ENCODE measurements at places on chromosomes 1 and 21.

DNA sequence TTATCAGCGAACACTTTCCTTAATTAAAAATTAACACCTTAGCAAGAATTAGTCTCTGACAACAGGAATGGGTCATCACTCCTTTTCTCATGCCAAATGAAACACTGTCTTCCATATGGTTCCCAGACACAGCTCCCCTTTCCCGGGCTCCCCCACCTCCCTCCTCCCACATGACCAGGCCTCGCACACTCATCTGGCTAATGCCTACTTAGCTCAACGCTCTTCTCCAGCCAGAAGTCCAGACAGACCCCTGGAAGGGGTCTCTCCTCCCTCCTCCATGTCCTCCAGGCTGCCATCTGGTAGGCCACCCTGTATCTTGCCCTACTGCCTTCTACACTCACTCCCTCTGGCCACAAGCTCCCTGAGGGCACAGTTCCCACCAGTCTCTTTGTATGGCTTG, 39.9 kb downstream of the KCNC4 start:
- no peak for DNase-seq

DNA sequence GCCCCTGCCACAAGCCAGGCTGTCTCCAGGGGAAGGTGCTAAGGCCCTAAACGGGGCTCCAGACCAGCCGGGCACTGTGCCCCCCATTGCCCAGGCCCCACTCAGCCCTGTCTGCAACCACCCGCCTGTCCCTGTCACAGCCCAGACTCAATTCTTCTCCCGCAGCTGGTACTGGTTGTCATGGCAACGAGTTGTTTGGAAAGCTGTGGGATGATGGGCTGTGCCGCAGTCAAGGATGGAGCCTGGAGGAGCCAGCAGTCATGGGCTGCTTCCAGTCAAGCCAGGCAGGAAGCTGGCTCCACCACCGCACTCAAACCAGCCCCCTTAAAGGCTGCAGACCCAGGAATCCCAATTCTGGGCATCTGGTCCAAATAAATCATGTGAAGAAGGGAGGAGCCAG, 4.2 kb downstream of the SPOCD1 start:
- no peak for DNase-seq

GRCh38 chr1:183051546-183051945, 28.3 kb downstream of the LAMC1 start:
- no peak for DNase-seq

GRCh38 chr1:153968000-153968363, 280 bp downstream of the CREB3L4 start:
- no peak for DNase-seq

GRCh38 chr1:154353460-154353904, 28.2 kb downstream of the ATP8B2 start:
- no peak for DNase-seq

GRCh38 chr21:33362044-33362555, 37.3 kb downstream of the IFNAR1 start:
- DNase-seq = peak; percentile 39

- DNase-seq = no peak
These were observed 220.3 kb upstream of the FGGY start for GRCh38 chr1:59076612-59077011.

DNA sequence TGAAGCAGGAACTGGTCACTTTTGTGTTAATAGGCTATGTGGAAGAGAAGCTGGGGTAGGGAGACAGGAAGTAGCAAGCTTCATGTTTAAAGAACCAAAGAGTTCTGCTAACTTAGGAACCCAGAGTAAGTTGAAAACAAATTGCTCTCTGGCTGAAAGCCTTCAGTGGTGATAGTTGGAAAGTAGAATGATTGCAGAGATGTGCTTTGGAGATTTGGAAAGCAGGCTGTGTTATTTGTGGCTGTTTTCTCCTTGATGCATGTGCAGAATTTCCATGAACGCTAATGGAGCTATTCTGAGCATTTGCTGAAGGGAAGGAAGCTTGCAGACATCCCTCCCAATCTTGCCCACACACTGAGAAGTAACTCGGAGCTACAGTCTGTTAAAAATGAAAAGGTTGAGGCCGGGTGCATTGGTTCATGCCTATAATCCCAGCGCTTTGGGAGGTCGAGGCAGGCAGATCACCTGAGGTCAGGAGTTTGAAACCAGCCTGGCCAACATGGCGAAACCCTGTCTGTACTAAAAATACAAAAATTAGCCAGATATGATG, 45.7 kb downstream of the TCEANC2 start:
- no peak for DNase-seq

DNA sequence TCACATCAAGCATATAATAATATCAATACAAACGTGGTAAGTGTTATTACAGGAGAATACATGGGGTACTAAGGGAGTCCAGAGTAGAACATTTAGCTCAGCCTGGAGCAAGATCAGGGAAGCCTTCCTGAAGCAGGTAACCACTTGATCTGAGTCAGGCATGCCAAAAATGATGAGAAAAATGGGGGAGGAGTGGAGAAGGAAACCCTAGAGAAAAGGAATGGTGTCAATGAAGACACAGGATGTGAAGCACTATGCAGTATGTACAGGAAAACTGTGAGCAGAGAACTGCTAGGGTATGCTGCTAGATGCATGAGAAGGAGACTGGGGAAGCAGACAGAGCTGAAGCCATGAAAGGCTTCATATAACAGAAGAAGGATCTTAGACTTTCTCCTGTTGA, 84.7 kb downstream of the NOTCH2 start:
- DNase-seq = no peak

- peak; percentile 79 for DNase-seq
These were observed 14.4 kb downstream of the CD58 start for GRCh38 chr1:116556289-116557006.

- no peak for DNase-seq
These were observed 5.1 kb upstream of the HP1BP3 start for GRCh38 chr1:20792196-20792595.

- no peak for DNase-seq
These were observed 80.1 kb downstream of the BACH1 start for GRCh38 chr21:29378832-29379231.

DNA sequence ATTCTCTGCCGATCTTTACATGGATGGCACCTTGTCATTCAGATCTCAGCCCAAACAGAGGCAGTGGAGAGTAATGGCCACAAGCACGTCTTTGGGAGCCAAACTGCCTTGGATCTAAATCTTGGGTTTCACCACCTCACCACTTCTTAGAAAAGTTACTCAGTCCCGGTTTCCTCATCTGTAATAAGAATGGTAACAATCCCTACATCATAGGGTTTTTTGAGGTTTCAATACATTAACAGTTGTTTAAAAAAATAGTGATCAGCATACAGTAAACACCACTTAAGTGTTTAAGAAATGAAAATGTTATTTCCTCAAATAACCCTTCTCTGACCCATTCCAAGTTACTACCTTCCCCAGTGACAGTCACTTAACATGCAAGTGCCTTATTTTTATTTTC, 38.5 kb upstream of the KCNA3 start:
- no peak for DNase-seq

DNA sequence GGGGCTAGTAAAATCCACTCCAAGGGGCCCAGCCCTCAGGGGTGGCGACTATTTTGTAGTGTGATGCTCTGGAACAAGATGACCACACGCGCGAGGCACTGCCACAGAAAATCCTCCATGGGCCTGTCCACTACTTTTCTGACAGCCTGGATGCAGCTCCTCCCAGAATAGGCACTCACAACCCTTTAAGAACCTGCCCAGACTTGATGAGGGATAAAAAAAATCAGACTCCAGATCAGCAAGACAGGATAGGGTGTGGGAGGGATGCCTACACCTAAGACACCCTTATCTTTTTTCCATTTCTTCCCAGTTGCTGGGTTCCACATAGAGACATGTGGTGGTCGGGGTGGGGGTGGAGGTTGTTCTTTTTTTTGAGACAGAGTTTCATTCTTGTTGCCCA, 33.5 kb downstream of the PCAT6 start:
- no peak for DNase-seq

GRCh38 chr21:36254106-36254941, 65.7 kb upstream of the MORC3 start:
- DNase-seq = no peak

- DNase-seq = no peak
These were observed 56.4 kb downstream of the AHCTF1 start for GRCh38 chr1:246875041-246876026.

- no peak for DNase-seq
These were observed 90.2 kb upstream of the NGF start for GRCh38 chr1:115428256-115428655.

DNA sequence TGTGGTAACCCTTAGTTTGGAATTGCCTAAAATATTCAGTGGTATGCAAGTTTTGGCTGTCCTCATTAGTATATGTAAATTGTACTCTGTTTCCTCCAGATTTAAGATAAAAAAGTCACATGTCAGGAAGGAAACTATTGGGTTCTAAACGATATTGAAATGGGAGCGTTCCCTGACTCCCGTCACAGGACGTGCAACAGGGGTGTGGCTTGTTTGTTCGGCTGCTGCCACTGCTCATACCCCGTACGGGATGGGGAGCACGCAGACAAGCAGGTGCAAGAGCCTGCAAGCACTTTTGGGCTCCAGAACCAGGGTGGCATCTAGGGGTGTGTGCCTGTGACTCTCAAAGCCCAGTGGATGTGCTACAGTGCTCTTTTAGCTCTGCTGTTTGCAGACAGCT, 6.2 kb upstream of the PAPPA2 start:
- no peak for DNase-seq

GRCh38 chr1:75171876-75172275, 37.7 kb downstream of the LHX8 start:
- no peak for DNase-seq

GRCh38 chr1:178342745-178343144, 154.0 kb downstream of the CLEC20A start:
- no peak for DNase-seq

GRCh38 chr1:201475130-201475529, 6.1 kb upstream of the PHLDA3 start:
- DNase-seq = no peak

DNA sequence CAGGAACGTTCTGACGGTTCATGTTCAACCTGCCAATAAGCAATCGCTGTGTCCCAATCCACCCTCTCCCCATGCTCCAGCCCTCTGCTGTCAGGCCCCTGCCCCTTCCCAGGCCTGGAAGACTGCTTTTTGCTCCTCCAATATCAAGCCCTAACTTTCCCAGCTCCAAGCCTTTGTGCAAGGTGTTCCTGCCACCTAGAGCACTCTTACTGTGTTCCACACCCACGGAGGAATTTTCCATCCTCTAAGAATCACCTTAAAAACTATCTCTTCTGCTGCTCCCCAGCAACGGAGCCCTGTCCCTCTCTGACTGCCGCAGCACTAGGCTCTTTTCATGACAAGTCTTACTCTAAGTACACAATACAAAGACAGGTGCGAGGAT, 657.9 kb downstream of the AJAP1 start:
- DNase-seq = no peak

- no peak for DNase-seq
These were observed 70.0 kb downstream of the SCCPDH start for GRCh38 chr1:246794048-246794827.

GRCh38 chr1:47280142-47280541, 33.8 kb downstream of the STIL start:
- DNase-seq = no peak

DNA sequence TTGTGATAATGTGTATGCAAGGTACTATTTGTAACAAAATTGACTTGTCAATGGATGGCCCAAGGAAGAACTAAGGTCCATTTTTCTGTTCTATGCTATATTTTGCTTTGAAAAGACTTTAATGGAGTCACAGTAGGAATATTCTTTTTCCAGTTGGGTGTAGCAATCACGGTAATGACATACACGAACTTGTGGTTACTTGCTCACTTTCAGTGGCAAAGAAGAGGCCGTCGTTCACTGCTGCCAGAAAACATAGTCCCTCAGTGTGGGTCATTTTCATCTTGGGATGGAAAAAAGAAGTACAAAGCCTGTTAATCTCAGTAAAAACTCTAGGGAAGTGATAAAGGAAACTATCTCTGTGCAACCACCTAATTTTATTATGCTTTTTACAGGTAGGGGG, 47.8 kb upstream of the LAMC2 start:
- no peak for DNase-seq

DNA sequence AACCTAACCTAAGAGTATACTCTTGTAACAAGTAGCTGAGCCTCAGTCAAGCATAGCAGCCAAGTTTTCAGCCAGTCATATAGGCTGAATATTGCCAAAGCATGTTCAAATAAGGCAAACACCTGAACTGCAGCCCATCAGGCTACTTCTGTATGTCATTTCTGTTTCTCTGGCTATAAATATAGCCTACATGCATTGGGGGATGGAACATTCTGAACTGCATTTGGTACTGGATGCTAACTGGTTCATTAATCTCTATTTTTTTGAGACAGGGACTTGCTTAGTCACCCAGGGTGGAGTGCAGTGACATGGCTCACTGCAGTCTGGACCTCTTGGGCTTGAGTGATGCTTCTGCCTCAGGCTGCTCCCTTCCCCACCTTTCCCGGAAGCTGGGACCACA, 37.3 kb downstream of the MAST2 start:
- DNase-seq = no peak

DNA sequence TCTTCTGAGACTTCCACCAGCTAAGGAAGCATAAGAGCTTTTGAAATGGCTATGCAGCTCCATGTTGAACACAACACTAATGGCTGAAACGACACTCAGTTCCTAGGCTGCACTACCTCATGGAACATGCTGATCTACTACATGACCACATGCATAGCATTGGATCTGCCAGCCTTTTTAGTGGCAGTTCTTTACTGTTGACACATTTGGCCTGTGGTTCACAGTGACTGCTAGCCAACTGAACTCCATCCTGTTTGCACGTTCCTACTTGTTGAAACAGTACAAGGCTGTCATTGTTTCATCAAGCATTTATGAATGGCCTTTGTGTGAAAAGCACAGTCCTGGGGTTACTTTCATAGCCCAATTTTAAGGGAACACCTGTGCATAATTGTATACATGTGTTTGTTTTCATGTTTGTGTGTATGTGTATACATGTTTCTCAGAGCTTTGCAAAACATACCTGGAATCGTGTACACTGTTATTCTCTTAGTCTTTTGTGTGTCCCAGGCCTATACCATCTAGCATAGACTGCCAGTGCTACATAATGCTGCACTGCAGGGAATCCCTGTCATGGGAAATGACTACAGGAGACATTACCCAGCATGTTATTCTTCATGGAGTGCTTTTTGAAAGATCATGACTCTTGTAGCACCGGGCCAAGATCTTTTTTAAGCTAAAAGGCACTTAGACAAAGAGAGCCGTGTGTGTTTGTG, 179.6 kb upstream of the ESRRG start:
- DNase-seq = no peak

- DNase-seq = no peak
These were observed 51.4 kb upstream of the S1PR1 start for GRCh38 chr1:101185421-101185820.

DNA sequence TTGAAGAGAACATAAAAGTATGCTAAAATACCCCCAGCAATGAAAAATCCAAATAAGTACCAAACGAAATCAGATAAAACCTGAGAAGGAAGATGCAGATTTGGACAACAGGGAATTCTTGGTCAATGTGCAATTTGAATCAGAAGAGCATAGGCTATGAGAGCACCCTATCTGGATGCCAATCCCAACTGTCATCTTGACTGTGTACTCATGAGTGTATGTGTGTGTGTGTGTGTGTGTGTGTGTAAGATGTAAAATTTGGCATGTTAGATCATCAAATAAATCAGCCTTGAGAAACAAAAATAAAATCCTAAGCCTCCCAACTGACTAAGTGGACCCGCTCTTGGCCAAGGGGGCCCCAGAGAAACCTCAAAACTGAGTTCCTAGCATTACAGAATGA, 18.0 kb upstream of the SPRR2G start:
- DNase-seq = no peak

Measured in stimulated activated CD4-positive, alpha-beta T cell treated with anti-CD3 and anti-CD28 coated beads, Interleukin-15, amount 100 ng/mL, for 48 hours (primary cell).